Left hindlimb (tissue), 1 donor: ENCODE measurements at places on chromosomes 4 and X.

- DNase-seq, result no peak
Observed at GRCh38 chr4:128660361-128661215, 148.9 kb upstream of the JADE1 start.

DNA sequence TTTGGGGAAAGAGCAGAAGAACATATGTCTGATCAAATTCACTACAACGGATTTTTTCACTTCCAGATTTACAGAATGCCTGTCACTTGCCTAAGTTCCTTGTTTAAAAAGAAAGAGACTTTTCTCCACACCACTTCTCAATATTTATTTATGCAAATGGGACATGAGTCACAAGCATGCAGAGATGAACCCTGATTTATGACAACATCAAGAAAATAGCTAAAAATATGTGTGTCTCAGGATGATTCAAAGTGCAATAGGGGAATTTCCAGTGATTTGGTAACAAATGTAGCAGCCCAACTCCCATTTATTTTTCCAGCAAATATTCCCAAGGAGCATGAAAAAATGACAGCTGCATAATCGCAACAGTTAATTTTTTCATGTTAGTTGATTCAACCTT, 180.4 kb upstream of the FAT1 start:
- DNase-seq, result no peak

- DNase-seq, result no peak
Observed at GRCh38 chrX:127259742-127260141, 440.2 kb downstream of the PRR32 start.

GRCh38 chrX:9681011-9681410, 84.6 kb downstream of the GPR143 start:
- no peak for DNase-seq

DNA sequence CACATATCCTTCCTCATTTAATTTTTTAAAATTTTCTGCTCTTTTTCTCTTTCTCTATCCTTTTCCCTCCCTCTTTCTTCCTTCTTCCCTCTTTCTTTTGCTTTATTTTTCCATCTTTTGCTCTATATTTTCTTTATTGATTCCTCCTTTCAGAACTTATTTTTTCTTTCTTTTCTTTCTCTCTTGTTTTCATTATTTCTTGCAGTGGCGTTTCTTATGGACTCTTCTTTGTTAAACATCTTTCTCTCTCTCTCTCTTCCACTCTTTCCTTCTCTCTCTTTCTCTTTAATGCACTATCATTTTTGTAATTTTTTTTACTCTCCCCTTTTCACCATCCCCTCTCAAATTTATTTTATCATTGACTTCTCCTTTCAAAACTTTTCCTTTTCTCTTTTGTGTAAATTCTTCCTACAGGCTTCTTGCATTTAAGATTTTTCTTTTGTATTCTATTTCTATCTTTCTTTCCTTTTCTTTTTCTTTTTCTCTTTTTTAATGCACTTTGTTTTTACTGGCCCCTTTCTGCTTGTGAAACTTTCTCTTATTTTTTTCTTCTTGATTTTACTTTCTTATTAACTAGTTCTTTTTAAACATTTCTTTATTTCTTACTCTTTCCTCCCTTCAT, 97.0 kb downstream of the RBMX2 start:
- no peak for DNase-seq

DNA sequence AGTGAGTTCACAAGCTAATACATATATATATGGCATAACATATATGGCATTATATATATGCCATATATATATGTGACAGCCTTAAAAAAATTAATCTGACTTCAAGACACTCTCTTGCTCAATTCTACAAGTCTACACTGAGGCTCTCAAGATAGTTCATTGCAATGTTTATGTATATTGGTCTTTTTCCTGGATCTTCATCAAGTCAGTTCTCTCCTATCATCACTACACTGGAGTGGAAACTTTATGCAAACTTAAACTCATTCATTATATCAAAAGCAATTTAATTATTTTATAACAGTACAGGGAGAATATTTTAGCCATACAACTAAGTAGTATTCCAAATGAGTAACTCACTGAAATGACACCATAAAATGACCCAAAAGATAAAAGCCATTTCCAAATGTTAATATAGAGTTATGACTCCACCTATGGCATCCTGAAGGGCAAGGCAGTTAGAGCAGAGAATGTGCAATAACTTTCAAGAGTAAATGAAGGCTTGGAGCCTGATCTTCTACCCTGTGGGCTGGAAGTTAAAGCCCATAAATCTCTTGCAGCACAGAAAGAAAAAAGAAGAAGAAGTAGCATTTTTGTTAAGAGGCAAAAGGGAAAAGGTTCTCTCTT, 176.3 kb upstream of the SLIT2 start:
- DNase-seq, result no peak

DNA sequence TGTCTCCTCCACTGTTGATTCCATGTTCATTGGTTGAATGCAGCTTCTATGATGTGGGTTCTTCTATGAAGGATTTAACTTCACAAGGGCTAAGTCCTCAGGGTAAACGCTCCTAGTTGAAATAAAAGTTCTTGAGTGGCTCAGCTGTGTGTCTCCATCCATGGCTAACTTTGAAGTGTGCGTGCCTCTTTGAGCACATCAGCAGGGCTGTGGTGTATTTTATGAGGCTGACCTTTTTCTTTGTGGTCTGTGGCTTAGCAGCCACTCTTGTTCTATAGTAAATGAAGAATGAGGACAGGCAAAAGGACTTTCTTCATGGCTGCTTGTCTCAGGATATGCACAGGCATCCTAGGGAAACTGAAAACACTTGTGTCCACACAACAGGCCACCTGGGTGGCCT, 88.5 kb downstream of the KIT start:
- no peak for DNase-seq

- DNase-seq, result no peak
Observed at GRCh38 chr4:45064741-45065140, 338.4 kb upstream of the GNPDA2 start.

GRCh38 chr4:8504279-8505007, 63.9 kb downstream of the TRMT44 start:
- no peak for DNase-seq

GRCh38 chr4:154010371-154010770, 221.5 kb upstream of the SFRP2 start:
- DNase-seq, result peak; percentile 83

DNA sequence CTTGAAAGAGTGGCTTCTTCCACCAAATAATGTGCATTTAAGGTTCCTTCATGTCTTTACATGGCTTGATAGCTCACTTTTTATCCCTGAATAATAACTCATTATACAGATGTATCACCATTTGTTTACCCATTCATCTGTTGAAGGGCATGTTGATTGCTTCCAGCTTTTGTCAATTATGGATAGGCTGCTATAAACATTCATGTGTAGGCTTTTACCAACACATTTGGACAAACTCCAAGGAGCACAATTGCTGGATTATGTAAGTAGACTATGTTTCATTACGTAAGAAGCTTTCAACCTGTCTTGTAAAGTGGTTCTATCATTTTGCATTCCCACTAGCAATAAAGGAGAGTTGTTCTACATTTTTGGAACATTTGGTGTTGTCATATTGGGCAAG, 2637.0 kb downstream of the PCDH7 start:
- no peak for DNase-seq

- DNase-seq, result no peak
Observed at GRCh38 chr4:168771251-168771650, 238.8 kb downstream of the CBR4 start.

DNA sequence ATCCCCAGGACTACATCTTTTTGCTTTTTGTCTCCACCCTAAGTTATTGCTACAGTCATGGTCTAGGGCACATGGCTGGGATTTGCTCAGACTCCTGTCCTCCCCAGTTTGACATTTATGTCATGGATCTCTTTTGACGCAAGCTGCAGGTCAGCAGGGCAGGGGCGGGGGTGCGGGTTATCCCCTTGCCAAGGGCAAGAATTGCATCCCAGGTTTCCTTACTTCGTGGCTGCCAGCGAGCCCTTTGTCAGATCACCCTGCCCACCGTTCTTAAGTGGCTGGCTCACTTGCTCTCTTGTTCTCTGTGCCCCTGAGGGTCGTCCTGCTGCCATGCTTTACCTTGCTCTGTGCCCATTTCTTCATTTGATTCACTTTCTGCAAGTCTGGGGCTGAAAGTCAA, 21.1 kb upstream of the UBA1 start:
- DNase-seq, result no peak

DNA sequence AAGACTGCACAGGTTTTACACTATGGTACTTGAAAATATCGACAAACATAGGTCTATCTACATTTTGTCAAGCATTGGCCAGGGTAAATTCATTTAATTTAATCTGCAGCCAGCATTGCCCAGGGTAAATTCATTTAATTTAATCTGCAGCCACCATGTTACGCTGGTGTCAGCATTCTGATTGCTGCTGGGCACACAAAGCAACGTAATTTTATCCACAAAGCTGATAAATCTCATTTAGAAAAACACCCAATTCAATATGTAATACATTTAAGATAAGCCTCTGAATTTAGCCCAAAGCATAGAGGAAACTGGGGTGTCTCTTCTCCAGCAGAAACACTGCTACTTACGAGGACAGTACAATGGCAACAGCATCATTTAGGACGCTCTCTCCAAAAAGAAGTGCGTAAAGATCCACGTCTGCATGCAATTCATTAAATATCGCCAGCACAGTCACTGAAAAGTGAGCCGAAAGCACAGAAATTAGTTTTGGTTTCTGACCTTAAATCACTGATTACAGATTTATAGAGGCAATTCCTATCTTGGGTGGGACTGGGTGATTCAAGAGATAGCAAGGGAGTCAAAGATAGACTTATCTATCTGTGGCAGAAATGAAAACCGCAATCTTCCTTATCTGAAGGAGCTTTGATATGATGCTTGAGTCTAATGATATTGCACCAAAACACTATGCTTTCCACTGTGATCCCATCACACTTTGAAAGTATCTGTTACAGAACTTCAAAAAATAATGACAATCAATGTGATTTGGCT, 88.8 kb downstream of the CHST7 start:
- no peak for DNase-seq

- DNase-seq, result no peak
Observed at GRCh38 chr4:151599863-151600262, 160.9 kb downstream of the GATB start.

DNA sequence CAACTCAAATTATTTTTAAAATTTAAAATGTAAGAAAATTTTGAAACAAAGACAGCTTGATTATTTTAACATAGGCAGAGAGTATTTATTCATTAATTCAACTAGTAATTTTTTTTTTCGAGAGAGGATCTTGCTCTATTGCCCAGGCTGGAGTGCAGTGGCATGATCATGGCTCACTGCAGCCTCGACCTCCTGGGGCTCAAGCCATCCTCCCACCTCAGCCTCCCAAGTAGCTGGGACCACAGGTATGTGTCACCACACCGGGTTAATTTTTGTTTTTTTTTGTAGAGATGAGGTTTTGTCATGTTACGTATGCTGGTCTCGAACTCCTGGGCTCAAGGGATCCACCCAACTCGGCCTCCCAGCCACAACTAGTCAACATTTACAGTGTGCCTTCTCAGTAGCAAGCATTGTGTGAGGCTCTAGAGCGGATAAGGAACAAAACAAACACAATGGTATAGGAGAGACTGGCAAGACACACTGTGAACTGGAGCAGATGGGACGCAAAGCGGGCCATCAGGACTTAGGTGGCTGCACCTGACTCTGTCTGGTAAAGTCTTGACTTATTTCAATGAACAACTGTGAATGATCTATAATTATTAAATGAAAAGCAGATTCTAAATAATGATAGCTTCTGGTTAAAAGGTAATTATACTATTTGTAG, 21.6 kb downstream of the SETD7 start:
- DNase-seq, result no peak

DNA sequence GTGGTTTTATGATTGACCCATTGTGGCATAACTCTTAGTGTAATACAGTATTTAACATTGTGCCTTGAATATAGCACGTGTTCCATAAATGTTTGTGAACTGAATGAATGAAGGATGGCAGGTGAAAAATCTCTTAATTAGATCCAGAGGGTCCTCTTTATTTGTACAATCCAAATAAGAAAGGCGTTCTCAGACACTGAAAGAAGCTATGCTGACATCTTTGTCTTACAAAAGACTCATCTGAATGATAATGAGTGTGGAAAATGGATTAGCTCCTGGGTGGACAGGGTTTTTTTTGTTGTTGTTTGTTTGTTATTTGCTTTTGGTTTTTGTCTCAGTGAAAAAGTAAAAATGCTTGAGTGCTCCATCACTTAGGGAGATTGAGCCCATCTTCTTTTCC, 62.7 kb downstream of the NEUROG2 start:
- no peak for DNase-seq

DNA sequence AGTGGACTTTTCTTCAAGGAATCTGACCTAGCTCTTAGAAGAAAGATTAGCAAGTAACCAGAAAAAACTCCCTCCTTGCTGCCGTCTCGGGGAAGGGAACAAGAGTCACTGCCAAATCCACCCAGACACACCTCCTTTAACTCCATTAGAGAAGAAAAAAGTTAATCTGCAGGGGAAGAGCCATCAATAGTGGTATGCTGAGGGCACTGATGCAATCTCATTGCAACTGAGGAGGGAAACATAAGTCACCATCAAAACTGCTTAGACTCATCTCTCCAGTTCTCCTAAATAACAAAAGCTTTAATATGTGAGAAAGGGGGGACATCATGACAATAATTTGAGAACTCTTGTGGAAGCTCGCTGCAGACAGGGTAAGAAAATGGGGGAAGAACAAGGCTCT, 49.3 kb upstream of the MAGED4B start:
- no peak for DNase-seq

- no peak for DNase-seq
Observed at GRCh38 chr4:97116511-97116910, 1026.8 kb downstream of the STPG2 start.

DNA sequence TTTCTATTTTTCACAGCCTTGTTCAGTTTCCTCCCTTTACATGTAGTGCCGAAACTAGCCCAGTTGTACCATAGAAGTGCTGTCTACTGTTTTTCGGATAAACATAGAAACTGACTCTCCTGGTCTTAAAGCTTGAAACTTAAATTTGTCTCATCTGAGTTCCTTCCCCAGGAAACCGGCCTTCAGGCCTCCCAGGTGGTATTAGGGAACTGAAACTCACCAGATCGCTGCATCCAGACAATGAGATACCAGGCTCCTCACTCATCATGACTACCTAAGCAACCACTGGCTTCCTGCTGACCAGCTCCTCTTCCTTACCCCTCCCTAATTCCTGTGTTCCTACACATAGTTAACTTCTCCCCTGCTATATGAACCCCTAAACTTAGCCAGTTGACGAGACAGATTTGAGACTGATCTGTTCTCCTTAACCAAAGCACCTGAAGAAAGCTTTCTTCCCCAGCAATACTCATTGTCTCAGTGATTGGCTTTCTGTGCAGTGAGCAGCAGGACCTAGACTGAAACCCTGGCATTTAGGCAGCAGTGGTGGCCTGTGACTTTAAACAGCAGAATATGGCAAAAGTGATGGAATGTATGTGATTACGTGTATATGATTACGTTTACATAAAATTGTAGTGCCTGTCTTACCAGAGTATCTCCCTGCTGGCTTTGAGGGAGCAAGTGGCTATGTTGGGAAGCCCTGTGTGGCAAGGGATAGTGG, 959.1 kb upstream of the LCORL start:
- no peak for DNase-seq

- no peak for DNase-seq
Observed at GRCh38 chrX:111308039-111308438, 37.8 kb upstream of the CAPN6 start.

GRCh38 chrX:56733459-56734046, 4.5 kb downstream of the NBDY start:
- no peak for DNase-seq

- DNase-seq, result no peak
Observed at GRCh38 chr4:150962245-150962644, 52.8 kb downstream of the LRBA start.

- no peak for DNase-seq
Observed at GRCh38 chr4:10722957-10723356, 38.4 kb upstream of the CLNK start.
